ENCODE measurements at places on chromosomes 3 and 15. TPM values are rescaled to one million over a fixed set of nuclear protein-coding genes. Genes with fewer than 3 reads are reported as not detected.

- DNase-seq = no peak
Measured at GRCh38 chr3:188834349-188834748, 337.4 kb upstream of the TPRG1 start.

- DNase-seq = peak; percentile 35
Measured at GRCh38 chr15:23467110-23467600, 20.1 kb upstream of the GOLGA6L2 start.

DNA sequence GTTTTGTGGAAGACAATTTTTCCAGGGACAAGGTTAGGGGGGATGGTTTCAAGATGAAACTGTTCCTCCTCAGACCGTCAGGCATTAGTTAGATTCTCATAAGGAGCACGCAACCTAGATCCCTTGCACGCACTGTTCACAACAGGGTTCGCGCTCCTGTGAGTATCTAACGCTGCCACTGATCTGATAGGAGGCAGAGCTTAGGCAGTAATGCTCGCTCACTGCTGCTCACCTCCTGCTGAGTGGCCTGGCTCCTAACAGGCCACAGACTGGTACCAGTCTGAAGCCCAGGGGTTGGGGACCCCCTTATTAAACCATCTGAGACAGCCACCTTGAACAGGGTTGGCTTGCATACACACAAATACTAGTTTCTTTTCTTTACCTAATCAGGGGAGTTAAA lies 13.5 kb upstream of the IMPG2 start:
- no peak for DNase-seq

DNA sequence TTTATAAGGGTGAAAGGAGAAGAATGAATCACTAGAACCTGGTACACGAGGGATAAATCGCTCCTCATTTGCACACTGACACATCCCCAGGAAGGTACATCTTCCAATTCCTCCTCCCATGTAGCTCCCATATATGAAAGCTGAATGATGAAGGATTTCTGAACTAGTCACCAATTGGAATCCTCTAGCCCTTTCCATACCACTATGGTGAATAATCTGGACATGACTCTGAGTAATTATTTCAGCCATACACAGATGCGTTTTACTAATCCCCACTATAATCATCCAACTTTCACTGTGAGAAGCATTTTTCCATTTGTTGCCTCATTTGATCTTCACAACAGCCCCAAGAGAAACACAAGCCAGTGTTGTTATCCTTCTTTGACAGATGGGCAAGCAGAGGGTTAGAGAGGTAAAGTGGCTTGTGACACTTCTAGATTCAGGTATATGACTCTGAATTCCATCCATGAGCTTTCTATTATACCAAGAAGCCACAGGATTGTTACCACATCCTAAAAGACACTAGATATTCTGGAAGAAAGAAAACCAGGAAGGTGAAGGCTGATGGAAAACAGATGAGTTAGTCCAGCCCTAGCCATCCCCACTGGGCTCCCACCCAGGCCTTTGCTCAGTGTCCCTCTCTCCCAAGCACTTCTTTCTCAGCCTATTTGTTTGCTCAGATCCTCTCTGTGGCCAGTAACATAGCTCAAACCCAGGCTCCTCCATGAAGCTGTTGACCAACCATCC lies 22.2 kb upstream of the BCL6 start:
- no peak for DNase-seq

DNA sequence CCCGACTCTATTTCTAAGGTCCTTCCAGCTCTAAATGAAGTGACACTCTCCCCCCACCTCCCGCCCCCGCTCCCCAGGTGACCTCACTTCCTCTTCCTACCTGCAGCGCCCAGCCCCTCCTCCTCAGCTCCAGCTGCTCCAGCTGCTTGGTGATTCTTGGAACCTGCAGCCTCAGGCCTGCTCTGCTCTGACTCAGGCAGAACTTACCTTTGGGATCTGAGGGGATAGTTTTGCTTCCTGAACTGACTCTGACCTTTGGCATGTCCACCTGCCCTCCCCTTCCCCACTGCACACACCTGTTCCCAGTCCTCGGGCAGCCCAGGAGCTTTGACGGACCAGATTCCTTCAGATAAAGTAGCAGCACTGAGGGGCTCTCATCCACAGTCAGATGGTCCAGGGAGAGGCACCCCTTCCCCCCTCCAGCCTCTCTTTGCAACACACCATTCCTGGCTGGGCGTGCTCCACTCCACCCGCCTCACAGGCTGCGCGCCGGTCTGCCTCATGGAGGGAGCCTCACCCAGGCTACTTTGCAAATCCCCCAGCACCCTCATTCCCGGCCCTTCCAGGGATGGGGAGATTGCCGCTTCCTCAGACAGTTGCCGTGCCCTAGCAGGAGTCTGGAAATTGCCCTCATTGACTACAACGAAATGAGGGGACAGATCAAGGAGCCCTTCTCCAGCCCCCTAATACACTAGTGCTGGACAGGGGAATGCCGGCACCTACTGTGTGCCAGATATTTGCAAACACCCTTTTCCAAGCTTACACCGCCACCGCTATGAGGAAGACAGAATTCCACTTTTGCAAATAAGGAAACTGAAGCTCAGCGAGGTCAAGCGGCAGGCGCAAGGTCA lies 692 bp upstream of the C15orf39 start:
- DNase-seq = peak; percentile 26

- no peak for DNase-seq
Measured at GRCh38 chr3:143081365-143081764, 38.2 kb upstream of the CHST2 start.

GRCh38 chr3:101020351-101021015 lies 27.3 kb upstream of the ABI3BP start:
- DNase-seq = no peak

GRCh38 chr15:85779249-85779648 lies 15.5 kb downstream of the KLHL25 start:
- no peak for DNase-seq

DNA sequence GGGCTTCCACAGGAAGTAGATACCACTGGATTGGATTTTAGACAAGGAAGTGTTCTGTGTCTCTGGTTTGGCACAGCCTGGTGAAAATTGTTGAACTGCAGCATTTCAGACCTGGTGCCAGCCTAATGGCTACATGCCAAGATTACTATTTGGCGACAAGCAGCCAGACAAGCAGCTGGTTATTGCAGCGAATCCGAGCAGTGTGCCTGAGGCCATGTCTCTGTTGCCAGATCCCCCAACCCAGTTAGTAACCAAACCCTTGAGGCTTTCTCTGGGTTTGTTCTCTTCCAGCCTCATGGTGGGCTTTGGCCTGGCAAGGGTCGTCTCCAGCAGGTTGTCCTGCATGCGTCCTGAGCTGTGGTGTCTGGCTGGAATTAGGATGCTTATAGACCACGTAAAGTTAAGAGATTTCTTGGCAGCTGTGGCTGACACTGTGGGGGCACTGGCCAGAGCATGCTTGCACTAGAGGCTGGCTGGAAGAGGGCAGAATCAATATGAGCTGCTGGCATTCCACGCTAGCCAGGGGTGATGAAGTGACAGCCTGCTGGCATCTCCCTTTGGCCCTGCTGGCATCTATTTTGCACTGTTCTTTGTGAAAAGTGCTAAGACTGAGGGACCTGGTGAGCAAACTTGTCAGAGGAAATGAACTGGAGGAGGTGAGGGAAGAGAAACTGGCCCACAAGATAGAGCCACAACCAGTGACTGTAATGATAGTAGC lies 172.6 kb downstream of the RBMS3 start:
- no peak for DNase-seq

DNA sequence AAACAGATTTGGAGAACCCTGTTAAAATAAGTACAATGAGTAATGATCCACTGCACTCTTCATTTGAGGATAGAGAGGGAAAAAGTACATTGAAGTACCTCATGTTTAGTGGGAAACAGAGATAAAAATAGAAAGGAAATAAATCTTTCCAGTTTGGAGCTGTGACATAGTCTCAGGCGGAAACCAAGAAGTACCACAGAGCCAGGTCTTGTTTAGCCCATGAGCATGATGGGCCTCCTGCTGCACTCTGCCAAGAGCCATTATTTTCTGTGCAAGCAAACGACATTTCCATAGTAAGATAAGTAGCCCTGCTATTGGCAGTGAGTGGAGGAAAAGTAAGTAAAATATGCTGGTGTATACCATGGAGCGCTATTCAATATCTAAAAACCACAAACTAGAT lies 796.1 kb downstream of the TBL1XR1 start:
- DNase-seq = no peak

DNA sequence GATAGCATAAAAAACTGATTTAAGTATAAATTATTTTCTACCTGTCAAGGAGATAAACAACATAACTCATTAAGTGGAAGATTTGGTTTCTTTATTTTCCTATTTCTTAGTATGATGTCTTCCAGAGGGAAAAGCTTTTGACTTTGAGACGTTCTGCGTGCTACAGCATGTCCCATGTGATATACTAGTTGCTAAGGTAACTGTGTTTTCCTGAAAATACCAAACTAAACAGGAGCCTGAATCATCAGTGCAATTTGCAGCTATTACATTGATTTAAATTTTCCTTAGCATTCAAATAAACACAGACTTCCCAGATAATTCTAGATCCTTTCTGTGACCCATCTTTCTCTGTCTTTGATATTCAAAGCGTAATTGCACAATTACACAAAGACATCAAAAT lies 117.7 kb upstream of the P2RY1 start:
- no peak for DNase-seq

DNA sequence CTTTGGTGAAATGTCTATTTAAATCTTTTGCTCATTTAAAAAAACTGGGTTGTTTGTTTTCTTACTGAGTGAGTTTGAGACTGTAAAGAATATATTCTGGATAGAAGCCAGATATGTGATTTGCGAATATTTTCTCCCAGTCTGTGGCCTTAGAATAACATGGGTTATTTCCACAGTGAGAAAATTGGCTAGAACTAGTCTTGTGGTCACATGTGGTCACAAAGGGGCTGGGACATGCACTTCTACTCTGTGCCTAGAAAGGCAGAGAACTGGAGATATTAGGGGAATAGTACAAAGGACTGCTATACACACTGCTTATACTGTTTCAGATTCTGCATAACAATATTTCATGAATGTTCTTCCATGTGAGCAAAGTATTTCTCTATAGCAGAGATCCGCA lies 79.9 kb upstream of the RGMA start:
- no peak for DNase-seq

GRCh38 chr15:35137190-35137574 lies 52.1 kb upstream of the NANOGP8 start:
- DNase-seq = no peak

- DNase-seq = no peak
Measured at GRCh38 chr15:87362531-87362930, 894.0 kb downstream of the NTRK3 start.

- DNase-seq = no peak
Measured at GRCh38 chr15:99452728-99453636, 112.8 kb upstream of the MEF2A start.

DNA sequence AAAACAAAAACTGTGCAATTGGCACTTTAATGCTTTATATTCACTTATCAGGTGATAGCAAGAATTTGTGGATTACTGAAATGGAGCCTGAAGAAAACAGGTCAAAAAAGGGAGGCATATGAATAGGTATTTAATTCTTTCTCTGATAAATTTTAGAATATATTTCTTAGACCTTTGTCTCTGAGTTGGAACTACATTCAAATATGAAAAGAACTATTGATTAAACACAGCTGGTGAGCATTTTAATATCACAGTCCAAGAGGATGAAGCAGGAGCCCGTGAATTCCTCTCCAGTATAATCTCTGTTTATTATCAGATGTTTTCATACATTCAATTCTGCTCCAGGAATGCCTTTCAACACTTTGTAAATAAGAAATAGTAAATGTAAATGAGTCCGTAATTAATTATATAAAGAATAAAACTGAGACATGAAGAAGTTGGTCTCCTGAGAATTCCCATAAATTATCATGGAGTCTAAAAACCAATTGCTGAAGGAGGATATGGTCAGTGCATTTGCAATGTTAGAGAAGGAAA lies 86.3 kb upstream of the ARHGEF26 start:
- no peak for DNase-seq

DNA sequence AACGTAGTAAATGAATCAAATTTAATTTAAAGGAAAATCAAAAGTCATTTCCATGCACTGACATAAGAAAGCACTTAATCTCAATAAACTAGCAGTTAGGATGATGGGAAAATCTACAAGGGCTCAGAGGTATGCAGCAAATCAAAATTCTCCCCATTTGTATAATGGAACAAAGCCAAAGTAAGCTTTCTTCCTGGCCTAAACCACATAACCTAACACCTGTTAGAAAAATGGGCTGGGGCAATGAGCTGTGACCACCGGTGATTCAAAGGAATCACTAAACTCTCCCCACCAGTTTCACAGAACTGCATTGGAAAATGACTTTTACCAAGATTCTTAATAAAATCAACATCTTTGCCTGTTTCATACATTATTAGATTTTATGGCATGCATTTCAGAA lies 1024.3 kb downstream of the FHIT start:
- DNase-seq = peak; percentile 29

DNA sequence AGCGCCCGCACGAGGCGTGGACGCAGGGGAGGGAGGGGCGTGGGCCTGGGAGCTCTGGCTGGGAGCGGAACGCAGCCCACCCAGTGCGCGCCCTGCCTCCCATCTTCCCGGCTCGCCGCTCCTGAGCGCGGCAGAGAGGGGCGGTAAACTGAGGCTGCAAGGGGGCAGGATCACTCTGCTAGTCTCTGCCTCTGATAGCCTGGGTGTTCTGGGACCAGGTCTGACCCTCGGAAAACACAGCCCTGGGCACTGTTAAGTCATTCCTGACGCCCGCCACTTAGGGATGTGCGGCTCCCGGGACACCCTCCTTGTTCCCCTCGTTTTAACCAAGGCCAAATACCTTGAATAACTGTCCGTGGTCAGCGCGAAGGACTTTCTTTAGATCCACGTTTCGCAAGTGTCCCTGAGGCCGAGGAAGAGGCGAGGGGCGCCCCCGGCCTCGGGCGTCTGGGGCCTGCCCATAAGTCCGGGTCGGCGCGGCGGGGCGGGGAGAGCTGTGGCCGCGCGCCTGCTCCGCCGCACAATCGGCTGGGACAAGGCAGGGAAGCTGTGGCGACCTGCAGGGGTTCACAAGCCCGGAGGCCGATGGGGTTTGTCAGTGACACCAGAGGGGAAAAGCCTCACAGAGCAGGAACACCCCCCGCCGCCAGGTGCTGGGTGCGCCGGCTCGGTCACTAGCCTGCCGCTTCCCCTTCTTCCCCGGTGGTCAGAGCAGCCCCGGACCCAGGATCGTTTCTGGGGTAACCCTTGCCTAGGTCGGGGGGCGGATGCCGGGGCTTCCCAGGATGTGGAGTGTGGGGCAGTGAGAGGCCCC lies 1.5 kb downstream of the ITPKA start:
- DNase-seq = no peak

- DNase-seq = no peak
Measured at GRCh38 chr3:41352510-41352909, 153.2 kb downstream of the CTNNB1 start.

GRCh38 chr15:48002767-48003166 lies 118.0 kb upstream of the SLC24A5 start:
- DNase-seq = no peak

Gene CPNE9
- not detected for total RNA-seq

Gene TM4SF4
- total RNA-seq = 10.9 TPM

Gene RTP1
- total RNA-seq = not detected

Gene AQR
- 9.5 TPM for total RNA-seq

Gene CFAP161
- total RNA-seq = 0.98 TPM

Gene CCR5
- total RNA-seq = not detected

Gene PSTPIP1
- not detected for total RNA-seq

Gene IGSF11
- 0.87 TPM for total RNA-seq

Gene ADAMTSL3
- 4.5 TPM for total RNA-seq

Gene TMC3
- total RNA-seq = not detected

Measured in Caki2 (cell line).